ENCODE measurements at places on chromosomes 1 and 21.

GRCh38 chr1:21751281-21751680 is 31.7 kb downstream of the USP48 start:
- H3K36me3 ChIP-seq, result peaks cover 12% of the 10 kb centered on the region
- peaks cover 8% of the 10 kb centered on the region for H3K4me1 ChIP-seq
- no peaks in the 10 kb centered on the region for H3K27me3 ChIP-seq
- no peak overlapping the region for H3K27ac ChIP-seq
- H3K4me3 ChIP-seq, result no peak overlapping the region

- H3K4me3 ChIP-seq, result no peak overlapping the region
- H3K4me1 ChIP-seq, result no peaks in the 10 kb centered on the region
- no peaks in the 10 kb centered on the region for H3K36me3 ChIP-seq
- DNase-seq, result no peak
Measured at GRCh38 chr21:15692711-15693110, 37.1 kb upstream of the USP25 start.

DNA sequence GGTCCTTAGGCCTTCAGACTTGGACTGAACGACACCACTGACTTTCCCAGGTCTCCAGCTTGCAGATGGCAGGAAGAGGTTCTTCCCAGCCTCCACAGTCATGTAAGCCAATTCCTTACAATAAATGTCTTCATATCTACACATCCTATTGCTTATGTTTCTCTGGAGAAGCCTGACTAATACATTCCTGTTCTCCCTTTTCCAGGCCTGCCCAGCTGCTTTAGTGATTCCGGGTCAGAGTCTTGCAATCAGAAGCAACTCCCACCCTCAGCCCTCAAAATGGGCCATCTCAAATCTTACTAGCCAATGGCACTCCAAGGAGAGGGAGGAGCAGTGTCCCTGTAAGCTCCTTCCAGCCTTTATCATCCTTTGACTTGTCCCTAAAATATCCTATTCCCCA is 16.4 kb upstream of the CPT2 start:
- H3K27me3 ChIP-seq, result peaks cover 16% of the 10 kb centered on the region
- H3K36me3 ChIP-seq, result no peaks in the 10 kb centered on the region
- H3K4me3 ChIP-seq, result no peak overlapping the region
- DNase-seq, result no peak

DNA sequence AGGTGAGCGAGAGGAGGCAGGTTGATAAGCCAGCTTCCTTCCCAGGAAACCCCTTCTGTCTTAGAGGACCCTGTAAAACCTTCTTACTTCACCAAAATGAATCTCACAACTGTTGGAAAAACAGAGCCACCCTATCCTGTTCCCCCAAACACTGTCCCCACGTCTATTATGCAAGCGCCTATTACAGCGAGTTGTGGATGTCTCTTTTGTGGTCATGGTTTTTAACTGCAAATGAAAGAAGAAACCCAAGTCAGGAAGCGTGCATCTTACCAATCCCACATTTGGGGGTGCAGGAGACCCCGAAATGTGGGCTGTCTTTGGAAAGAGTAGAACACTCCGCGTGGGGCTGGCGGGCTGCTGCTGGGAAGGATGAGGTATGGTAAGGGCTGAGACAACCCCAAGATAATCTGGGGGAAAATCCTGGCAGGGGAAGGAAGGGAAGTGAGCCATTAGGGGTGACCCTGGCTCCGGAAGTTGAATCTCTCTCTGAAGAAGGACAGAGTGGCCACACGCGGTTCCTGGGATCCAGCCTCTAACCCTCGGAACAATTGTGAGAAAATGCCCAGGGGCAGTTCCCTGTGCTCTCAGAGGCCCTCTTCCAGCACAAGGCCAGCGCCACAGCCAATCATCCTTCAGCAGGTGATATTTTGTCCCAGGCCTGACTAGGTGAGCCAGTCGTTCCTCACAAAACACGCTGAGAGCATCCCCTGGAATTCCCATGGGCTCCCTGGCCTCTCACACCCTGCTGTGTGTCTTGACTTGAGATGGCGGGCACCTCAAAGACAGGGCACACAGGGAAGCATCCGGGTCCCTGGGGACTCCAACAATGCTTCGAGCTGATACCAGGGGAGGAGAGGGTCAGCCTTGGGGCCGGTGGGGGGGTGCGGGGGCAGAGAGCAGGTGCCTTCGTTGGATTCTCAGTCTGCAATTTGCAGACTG is 168.5 kb upstream of the IRF2BP2 start:
- no peak overlapping the region for H3K27ac ChIP-seq
- H3K36me3 ChIP-seq, result no peaks in the 10 kb centered on the region
- H3K4me1 ChIP-seq, result no peaks in the 10 kb centered on the region

DNA sequence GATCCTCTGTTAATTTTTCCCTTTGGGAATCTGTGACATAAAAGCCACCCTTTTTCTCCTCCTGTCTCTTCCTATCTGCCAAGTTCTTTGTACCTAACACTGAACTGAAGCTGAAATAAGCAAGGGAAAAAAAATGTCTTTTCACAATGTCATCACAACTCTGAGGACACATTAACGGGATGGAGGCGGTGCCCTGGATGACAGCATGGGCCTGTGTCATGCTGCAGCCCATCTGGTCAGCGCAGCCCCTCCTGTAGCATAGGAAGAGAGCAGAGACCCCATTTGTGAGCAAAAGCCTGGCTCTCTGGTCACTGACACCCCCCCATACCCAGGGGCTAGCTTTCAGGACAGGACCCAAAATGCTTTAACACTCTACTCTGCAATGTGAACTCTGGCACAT is 22.5 kb downstream of the SYT2 start:
- H3K27me3 ChIP-seq, result peaks cover 39% of the 10 kb centered on the region
- H3K4me1 ChIP-seq, result no peaks in the 10 kb centered on the region
- H3K27ac ChIP-seq, result no peak overlapping the region
- H3K36me3 ChIP-seq, result no peaks in the 10 kb centered on the region
- H3K4me3 ChIP-seq, result no peak overlapping the region
- no peak for DNase-seq

- peaks cover 36% of the 10 kb centered on the region for H3K4me1 ChIP-seq
- H3K27ac ChIP-seq, result no peak overlapping the region
- no peak overlapping the region for H3K4me3 ChIP-seq
- no peaks in the 10 kb centered on the region for H3K27me3 ChIP-seq
- peaks cover 3% of the 10 kb centered on the region for H3K36me3 ChIP-seq
Measured at GRCh38 chr1:26824731-26825130, 1.8 kb upstream of the ZDHHC18 start.

GRCh38 chr1:194184425-194184824 is 998.0 kb upstream of the B3GALT2 start:
- no peak overlapping the region for H3K27ac ChIP-seq
- no peak overlapping the region for H3K4me3 ChIP-seq
- no peaks in the 10 kb centered on the region for H3K4me1 ChIP-seq

- H3K4me1 ChIP-seq, result no peaks in the 10 kb centered on the region
- no peaks in the 10 kb centered on the region for H3K27me3 ChIP-seq
- H3K27ac ChIP-seq, result no peak overlapping the region
- H3K4me3 ChIP-seq, result no peak overlapping the region
- no peak for DNase-seq
- H3K36me3 ChIP-seq, result no peaks in the 10 kb centered on the region
Measured at GRCh38 chr1:72202761-72203160, 79.6 kb downstream of the NEGR1 start.

- no peaks in the 10 kb centered on the region for H3K4me1 ChIP-seq
- H3K27ac ChIP-seq, result no peak overlapping the region
- no peaks in the 10 kb centered on the region for H3K36me3 ChIP-seq
- DNase-seq, result peak; percentile 26
- H3K4me3 ChIP-seq, result no peak overlapping the region
Measured at GRCh38 chr1:154198756-154199562, 7.1 kb upstream of the TPM3 start.

DNA sequence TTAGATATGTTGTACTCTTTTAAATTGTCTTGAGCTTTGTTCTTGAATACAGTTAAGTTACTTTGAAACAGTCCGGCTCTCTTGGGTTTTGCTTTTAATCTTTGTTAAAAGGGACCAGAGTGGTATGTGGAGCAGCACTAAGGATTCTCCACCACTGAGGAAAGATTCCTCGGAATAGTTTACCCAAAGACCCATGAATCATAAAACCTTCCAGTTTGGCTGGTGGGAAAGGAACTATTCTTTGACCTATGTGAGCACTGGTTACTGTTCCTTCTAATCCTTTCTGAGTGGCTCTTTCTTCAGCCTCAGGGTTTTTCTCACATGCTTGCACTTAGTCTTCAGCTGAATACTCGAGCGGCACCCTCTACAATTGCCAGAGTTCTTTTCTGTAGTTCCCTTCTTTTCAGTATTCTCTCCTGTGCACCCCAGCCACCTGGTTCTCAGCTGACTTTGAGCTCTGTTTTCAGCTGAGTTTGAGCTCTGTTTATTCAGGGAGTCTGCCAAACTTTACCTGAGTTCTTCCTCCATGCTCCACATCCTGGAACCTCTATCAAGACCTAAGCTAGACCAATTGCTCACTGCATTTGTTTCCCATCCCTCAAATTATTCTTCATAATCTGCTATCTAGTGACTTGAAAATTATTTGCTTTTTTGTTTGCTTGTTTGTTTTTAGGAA is 253.8 kb upstream of the PLXNA2 start:
- H3K4me3 ChIP-seq, result no peak overlapping the region
- H3K36me3 ChIP-seq, result no peaks in the 10 kb centered on the region
- H3K4me1 ChIP-seq, result no peaks in the 10 kb centered on the region
- peaks cover 12% of the 10 kb centered on the region for H3K27me3 ChIP-seq
- H3K27ac ChIP-seq, result no peak overlapping the region
